ENCODE measurements at places on chromosomes 1 and 21.

DNA sequence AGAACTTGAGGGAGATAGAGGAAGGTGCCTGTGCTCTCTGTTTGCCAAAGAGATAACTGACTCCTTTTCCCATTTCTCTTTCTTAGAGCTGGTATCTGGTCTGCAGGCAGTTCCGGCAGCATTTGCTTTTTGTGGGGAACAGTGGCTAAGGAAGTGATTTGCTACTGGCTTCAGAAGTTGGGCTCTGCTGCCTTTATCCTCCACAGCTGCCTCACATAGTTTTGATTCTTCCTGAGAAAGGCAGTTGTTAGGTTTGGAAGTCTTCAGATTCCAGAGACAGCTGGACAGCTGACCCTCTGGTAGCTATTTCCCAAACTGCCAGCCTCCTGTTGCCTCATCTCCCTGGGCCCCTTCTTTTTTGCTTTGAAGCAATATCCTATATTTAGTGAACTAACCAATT, 62.6 kb upstream of the MACF1 start:
- no peak for DNase-seq

DNA sequence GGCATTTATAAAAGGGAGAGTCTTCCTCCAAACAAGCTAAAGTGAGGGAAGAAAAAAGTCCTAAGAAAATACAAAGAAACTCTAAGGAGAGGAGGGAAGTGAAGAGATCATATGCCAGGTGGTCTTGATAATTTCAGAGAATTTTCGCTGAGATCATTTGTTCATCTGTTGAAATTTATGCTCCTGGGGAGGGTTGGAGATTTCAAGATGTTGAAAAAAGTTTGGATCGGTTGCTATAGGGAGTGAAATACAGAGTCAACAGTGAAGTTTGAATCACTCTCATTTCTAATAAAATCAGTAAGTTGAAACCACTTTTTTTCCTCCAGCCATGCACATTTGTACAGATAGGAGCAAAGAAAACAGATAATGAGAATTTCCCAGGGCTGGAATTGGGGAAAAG, 299.1 kb upstream of the ADAMTS5 start:
- no peak for DNase-seq

- DNase-seq: no peak
Measured at GRCh38 chr1:244675167-244675566, 22.2 kb downstream of the DESI2 start.

DNA sequence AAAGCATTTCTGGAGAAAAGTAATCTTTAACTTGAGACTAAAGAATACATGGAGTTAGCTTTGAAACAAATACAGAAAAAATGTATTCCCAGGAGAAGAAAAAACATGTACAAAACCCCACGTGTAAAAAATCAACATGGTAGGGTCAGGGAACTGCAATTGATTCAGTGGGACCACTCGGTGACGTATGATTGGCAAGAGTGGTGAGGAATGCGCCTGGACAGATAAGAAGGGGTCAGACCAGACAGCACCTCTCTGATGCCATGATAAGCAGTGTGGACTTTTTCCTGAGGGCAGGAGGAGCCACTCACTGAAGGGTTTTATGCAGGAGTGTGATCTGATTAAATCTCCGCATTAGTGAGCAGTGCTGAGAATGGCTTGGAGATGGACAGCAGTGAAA, 142.5 kb downstream of the DAB1 start:
- DNase-seq: no peak

- no peak for DNase-seq
Measured at GRCh38 chr1:204623365-204623893, 62.1 kb downstream of the LRRN2 start.

- no peak for DNase-seq
Measured at GRCh38 chr1:14003552-14003951, 303.6 kb downstream of the PRDM2 start.

DNA sequence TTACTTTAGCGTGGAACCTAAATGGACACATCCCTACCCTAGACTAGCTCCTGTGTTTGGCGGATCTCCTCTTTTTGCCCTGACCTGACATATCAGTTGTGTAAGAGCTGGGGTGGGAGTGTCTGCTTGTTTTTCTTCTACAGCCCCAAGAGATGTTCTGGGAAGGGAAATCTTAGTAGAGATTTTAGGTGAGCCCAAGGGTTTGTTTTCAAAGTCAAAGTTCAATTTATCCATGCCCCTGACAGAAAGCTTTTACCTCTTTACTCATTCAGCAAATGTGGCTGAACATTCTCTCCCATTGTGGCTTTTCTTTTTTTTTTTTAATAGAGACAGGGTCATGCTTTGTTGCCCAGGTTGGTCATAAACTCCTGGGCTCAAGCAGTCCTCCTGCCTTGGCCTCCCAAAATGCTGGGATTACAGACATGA, 7.3 kb upstream of the TARS2 start:
- DNase-seq: no peak

DNA sequence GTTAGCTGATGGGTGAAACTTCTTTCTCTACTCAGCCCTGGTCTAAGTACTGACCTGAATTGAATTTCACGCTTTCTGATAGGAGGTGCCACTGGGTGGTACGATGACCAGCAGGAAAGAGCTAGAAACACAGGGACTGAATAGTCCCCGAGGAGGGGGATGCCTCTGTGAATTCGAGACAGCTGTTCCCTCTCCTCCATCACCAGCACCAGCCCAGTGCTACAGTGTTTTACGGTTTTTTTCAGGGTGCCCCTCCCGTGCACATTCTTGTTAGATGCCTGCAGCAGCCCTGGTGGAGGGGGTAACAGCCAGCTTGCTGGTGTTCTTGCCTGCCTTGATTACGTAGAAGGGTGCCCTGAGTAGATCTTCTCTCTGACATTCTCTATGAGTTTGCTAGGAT, 7.1 kb downstream of the HUNK start:
- no peak for DNase-seq

GRCh38 chr1:185363205-185363604, 46.2 kb upstream of the IVNS1ABP start:
- no peak for DNase-seq

- no peak for DNase-seq
Measured at GRCh38 chr1:244010703-244011123, 40.4 kb upstream of the ZBTB18 start.

GRCh38 chr1:71885171-71885570, 397.2 kb downstream of the NEGR1 start:
- DNase-seq: no peak

DNA sequence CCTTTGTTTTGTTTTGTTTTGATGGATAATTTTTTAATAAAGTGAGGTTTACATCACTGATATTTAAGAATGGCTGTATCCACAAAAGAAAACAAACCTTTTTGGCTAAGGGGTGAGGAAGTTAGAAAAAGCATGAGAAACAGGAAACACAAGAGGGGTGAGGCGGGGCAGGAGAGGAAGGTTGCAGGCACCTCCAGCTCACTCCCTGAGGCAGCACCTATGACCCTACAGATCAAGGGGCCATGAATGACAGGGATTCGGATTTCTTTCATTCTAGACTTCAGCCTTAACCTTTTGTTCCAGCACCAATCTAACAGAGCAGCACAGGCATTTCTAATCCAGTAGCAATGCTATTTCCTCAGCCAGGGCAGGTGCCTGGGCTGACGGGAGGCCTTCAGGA, 4.4 kb downstream of the CLCA4 start:
- no peak for DNase-seq

DNA sequence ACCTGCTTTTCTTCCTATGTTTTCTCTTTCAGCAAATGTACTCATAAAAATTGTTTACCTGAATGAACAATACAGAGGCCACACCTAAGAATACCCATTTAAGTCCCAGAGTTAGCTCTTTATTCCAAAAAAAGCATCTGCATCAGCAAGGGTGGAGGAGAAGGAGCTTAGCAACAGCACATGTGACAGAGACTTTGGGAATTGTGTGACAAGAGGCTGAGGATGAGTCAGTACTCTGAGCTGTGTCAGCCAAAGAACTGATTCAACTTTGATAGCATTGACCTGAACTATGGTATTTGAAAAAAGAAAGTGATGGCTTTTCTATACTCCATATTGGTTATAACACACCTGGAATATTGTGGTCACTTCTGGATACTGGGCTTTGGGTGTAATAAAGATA, 162.7 kb downstream of the ZNF648 start:
- DNase-seq: no peak

- DNase-seq: no peak
Measured at GRCh38 chr1:15436881-15437442, 1.3 kb upstream of the CTRC start.

GRCh38 chr1:58031416-58031815, 515.1 kb downstream of the OMA1 start:
- DNase-seq: no peak

DNA sequence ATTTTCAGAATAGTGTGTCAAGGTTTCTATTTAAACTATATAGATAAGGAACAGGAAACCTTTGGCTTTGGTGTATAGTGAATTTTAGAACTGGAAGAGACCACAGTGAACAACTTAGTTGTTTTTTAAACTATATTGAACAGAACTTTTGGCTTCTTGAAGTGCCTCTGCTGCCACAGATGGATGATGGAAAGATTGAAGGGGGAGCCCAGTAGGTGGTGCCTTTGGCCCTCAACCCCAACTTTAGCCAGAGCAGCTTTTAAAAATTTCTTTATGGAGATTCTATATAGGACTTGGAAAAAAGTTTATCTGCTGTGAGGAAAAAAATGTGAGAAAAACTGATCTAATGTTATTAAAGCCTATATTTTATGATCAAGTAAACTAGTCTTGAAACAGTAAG, 50.2 kb downstream of the SWT1 start:
- DNase-seq: no peak

DNA sequence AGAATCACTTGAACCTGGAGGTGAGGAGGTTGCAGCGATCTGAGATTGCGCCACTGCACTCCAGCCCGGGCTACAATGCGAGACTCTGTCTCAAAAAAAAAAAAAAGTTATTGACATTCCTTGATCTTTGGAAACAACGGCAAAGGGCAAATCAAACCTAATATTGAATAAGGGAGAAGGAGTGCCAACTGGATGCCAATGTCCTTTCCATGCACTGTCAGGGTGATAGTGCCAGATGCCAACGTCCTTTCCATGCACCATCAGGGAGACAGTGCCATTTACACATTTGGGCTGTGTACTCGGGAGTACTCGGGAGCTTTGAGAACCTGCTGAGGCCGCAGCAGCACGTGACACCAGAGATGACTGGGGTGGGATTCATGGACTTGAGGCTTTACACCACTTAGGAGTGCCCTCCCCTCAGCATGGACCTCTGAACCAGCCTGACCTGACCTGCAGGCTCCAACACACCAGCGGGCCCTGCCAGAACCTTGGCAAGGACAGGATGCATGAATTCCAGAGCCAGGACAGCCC, 34.5 kb upstream of the SOD1 start:
- DNase-seq: no peak

GRCh38 chr1:172270605-172271004, 149.9 kb upstream of the C1orf105 start:
- DNase-seq: no peak

- no peak for DNase-seq
Measured at GRCh38 chr1:5595531-5596170, 396.6 kb downstream of the NPHP4 start.

- peak; percentile 42 for DNase-seq
Measured at GRCh38 chr1:206507284-206508129, at the start of gene RASSF5. Gene RASSF5 (plus strand): TSS chr1:206507531. CDS start chr1:206507603, 72 bp downstream.

DNA sequence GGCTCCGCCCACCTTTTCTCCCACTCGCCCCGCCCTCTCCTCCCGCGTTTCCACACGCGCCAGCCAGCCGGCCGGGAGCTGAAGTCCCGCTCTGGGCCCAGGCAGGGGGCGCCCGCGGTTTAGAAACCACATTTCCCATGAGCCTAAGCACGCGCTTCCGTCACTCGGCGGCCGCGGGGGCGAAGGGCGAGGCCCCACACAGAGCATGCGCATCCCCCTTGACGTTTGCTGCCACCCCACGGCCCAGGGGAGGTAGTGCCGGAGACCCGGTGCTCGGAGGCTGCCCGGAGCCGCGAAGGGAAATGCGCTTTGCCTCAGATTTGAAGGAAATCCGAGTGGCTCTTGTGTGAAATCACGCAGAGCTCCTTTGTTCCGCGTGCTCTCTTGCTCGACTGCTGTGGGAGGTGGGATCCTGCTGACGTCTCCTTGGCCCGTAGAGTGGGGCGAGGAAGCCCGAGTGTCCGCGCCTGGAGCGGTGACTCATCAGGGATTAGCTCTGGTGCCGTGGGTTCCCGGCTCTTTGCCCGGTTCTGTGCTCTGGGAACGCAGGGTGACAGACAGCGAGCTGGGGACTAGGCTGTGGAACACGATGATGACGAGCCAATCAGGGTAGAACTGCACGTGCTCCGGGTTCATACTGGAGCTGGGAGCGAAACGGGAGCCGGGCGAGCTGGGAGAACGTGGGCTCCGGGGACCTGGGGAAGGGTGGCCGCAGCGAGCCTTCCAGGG, 406 bp upstream of the B3GALNT2 start:
- DNase-seq: peak; percentile 99

DNA sequence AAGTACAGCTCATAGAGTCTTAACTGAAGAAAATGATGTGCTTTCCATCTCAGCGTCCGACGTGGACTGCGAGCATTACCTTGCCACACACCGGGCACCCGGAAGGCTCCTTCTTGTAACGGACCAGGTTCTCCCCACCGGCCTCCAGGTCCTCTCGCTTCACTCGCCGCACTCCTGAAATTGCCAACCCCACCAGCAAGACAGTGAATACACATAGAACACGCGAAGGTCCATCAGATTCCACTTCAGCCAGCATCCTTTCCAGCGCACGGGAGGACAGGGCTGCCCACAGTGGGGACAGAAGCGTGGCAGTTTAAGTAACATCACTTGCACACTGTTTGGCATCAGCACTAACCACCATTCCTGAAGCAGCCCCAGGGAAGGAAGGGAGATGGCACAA, 53.3 kb downstream of the PRDM15 start:
- DNase-seq: no peak

- no peak for DNase-seq
Measured at GRCh38 chr21:32733990-32734613, 6.3 kb upstream of the SYNJ1 start.

GRCh38 chr1:198151688-198152087, 5.1 kb upstream of the NEK7 start:
- DNase-seq: peak; percentile 13

DNA sequence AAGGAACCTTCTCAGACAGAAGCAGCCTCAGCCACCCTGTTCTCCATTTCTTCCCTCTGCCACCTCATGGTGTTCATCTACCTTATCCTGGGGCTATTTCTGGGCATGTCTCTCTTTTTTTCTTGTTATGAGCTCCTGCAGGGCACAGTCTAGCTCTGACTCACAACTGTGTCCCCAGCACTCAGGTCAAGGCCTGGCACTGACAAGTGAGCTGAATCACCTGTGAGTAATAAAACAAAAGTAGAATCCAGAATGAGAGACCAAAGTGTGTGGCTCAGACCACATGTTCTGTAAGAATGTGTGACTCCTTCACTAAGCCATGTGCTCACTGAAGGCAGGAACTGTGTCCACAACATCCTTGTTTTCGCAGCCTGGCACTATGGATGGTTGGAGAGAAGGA, 23.2 kb downstream of the C1orf94 start:
- no peak for DNase-seq

GRCh38 chr1:116870300-116870699, 39.4 kb upstream of the PTGFRN start:
- DNase-seq: no peak

GRCh38 chr1:45608175-45609156, 15.4 kb downstream of the CCDC17 start:
- no peak for DNase-seq

DNA sequence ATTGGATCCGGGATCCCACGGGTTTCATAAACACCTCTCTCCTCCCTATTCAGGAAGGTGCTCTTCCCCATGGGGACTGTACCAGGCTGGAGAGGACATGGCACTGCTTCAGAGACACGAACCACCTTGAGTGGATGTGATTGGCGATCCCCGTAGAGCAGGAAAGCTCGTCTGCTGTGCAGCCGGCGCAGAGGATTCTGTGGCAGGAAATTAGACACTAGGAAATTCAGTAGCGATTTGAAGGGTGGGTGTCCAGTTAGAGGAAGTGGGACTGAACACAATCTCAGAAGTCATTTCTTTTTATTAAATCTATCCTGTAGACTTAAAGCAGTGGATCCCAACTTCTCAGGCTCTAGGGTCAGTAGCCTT, 767 bp downstream of the PDIK1L start:
- DNase-seq: peak; percentile 42

All from COR-L47 (cell line).